ENCODE measurements at places on chromosomes 5 and 9.

DNA sequence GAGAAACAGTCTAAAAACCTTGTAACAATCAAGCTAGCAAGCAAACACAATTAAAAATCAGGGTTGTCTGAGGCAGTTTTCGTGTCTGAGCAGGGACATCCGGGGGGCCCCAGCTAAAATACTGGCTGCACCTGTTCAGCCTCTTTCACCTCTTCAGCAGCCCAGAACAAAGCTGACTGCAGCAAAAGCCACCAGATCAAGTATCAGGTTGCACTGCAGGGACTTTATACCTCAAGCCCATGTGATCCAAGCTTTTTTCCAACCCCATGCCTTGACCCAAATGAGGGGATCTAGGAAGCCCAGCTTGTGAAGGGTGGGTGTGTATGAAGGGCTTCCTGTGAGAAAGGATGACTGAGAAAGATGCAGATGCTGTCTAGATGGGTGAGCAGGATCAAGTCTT is 133.4 kb downstream of the SEMA6A start:
- peaks cover 72% of the 10 kb centered on the region for H3K4me1 ChIP-seq
- no peak overlapping the region for H3K27ac ChIP-seq
- peaks cover 31% of the 10 kb centered on the region for H3K36me3 ChIP-seq
- DNase-seq, result no peak

DNA sequence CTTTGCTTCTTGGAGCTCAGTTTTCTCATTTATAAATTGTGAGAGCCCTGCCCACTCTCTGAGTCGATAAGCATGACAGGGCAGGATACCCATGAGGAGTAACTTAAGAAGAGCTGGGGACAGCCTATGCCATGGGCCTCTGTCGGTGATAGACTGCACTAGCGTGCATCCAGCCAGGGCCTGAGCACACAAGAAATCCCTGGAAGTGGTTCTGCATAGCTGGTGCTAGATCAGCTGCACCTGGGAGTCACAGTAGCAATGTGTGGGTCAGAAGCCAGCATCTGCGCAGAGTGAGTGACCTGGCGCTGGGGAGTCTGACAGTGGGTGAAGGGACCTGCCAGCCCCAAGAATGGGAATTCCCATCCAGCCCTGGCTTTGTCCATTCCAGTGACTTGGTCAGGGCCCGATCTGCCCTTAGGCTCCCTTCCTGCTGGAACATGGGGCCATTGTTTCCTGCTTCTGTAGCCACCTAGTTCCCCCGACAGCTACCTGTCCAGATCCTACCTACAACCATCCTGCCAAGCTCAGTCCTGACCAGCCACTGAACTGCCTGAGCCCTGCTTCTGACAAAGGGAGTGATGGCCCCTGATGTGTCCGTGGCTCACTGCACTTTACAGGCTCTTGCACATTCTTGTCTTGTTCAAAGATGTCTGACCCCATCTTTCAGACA is 35.9 kb upstream of the NANS start:
- peaks cover 2% of the 10 kb centered on the region for H3K27me3 ChIP-seq
- no peak overlapping the region for H3K4me3 ChIP-seq
- peaks cover 33% of the 10 kb centered on the region for H3K4me1 ChIP-seq
- DNase-seq, result no peak
- H3K27ac ChIP-seq, result peak overlapping the region; percentile 61

DNA sequence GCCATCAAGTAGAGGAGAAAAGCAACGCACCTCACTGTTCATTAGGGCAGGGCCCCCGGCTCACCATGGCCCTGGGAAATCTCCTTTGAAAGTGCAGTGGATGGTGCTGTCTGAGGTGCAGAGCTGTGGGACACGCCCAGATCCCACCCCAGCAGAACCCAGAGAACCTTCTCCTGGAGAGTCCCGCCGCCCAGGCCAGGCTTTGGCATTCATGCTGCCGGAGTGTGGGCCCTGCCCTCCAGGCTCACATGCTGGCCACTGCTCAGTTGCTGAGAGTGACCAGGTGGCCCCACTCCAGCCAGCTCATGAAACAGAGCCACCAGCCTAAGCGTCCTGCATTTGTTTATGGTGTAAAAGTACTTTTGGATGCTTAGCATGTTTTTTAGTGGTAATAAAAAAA is 23.8 kb upstream of the LRRC14B start:
- peaks cover 22% of the 10 kb centered on the region for H3K36me3 ChIP-seq
- H3K4me3 ChIP-seq, result no peak overlapping the region
- H3K4me1 ChIP-seq, result peaks cover 32% of the 10 kb centered on the region
- H3K27ac ChIP-seq, result no peak overlapping the region
- DNase-seq, result no peak

DNA sequence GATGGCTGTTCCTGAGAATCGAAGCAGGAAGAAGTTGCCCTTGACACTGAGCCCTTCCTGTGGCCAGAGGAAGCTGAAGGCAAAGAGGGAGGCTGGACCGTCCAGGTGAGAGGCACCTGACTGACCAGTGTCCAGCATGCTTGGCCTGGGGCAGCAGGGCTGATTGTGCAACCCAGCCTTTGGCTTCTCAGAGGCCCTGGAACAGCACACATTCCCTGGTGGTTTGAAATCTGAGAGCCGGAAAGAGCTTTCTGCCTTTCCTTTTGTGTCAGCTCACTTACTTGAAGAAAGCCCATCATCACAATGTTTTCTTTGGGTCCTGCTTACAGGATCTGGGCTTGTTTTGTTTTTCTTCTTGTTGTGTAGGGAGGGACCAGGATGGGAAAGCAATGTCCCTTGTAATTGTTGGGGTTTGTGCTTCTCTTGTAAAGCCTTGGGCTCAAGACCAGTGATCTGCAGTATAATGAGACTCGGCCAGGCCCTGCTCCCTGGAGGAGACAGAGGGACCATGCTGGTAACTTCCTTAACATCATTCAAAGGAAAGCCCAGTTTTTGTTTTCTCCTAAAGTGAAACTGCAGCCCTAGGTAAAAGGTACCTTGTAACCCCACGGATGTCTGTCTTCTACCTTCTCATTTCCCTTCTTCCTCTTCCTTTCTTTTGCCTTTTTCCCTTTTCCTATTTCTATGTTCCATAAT is 213.7 kb downstream of the NXNL2 start:
- no peak for DNase-seq
- peaks cover 10% of the 10 kb centered on the region for H3K36me3 ChIP-seq
- H3K27me3 ChIP-seq, result peaks cover 3% of the 10 kb centered on the region
- H3K4me1 ChIP-seq, result peaks cover 79% of the 10 kb centered on the region
- H3K4me3 ChIP-seq, result peak overlapping the region; percentile 42
